D341Med (cell line): ENCODE measurements at places on chromosomes 6 and 20.
A peak's percentile ranks its signal among the peaks of the same experiment; 100 is the strongest.

- no peak for DNase-seq
Observed at GRCh38 chr6:128599036-128599435, 78.6 kb upstream of the PTPRK start.

DNA sequence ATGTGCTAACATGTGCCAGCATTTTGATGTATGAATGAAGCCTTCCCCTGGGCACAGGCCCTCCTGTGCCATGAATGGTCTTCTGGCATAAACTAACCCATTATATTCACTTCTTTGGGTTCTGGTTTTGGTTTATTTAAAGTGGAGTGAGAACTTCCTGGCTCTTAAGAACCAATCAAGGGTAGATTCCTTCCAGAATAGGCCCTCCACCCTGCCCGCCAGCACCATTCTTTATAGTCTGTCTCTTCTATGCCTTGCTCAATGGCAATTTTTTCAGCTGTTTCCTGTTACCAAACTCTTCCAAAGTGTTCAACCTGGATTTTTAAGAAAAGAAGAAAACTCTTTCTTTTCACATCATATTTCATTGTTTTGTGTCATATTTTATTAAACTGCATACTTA, 44.1 kb downstream of the VEGFA start:
- DNase-seq, result no peak

DNA sequence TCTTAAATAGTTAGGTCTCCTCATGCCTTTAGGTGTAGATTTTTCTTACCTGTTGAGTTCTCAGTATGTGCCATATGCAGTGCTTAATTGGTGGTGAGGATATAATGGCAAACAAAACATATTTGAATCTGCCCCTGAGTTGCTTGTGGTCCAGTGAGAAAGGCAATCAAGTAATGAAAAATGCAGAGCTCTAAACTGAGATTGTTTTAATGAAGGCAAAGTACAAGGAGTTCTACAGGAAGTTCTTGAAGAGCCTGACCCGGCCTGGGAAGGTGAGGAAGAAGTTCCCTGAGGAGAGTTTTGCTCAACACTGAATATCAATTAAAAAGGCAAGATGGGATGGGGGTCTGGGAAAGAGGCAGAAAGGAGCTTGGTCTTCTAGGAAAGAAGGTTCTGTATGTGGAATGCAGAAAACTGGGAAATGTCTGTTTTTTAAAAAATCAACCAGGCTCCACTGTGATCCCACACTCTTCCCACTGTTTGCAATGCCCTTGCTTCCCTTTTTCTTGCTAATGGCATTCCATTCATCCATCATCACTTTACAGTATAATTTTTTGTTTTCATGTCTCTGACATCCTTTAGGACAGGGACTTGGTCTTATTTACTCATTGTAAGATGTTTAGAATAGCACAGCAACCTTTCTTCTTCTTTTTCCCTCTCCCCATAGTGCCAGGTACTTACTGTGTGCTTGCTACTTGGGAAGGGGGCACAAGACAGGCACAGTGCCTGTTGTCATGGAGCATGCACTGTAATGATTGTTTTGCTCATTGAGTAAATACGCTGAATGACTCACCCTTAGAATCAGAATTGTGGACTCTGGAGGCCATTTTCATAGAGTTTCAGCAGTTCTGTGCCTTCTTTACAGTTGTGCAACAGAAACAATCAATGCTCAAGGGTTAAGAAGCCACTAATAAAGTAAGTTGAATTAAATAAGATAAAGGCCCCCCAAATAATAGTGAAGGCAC, 64.3 kb downstream of the ANKS1A start:
- DNase-seq, result no peak

DNA sequence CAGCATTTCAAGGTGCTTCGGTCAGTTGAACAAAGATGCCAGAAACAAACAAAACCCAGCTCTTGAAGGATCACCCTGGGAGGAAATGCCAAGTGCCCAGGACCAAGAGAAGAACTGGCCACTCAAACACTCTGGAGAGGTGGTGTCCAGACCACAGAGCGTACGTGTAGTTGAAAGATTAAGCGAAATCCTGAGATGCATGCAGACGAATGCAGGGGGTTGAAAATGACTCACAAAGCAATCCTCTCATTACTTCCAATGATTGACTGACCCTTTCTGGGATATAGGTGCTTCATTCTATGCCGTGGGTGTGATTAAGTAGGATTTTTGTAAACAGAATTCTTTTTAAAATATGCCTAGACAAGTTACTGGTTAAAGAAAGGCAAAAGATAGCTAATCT, 71.5 kb upstream of the ATXN1 start:
- DNase-seq, result no peak

DNA sequence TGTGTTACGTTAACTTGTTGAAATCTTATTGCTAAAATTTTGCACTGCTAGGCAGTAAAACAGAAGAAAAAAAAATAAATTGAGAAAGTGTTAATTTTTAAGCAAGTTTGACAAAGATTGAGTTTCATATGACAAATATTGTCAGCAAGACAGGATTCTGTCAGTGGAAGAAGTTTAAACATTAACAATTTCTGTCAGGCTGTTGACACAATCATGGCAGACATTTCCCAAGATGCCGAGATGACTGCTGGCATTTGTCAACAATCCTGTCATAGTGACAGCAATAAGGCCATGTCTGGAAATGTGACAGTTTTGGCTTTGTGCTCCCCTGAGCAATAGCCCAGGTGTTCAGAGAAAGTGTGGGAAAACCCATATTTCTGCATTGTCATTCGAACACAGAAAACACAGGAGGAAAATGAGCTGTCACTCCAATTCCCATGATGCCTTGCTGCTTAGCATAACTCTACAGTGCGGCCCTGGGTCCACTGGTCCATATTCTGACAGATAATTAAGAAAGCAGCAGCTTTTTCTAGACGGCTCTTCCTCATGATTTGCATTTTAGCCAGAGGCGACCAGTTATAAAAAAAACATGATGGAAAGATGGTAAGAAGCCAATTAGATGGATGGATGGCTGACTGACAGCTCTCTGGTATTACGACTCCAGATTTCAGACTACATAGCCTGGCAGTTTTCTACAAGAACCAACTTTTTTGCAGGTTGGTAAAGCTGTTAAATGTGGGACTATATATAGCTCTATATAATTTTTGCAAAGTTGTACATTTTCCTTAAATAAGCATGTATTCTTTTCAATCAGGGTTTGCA, 43.6 kb upstream of the DEFB112 start:
- no peak for DNase-seq

DNA sequence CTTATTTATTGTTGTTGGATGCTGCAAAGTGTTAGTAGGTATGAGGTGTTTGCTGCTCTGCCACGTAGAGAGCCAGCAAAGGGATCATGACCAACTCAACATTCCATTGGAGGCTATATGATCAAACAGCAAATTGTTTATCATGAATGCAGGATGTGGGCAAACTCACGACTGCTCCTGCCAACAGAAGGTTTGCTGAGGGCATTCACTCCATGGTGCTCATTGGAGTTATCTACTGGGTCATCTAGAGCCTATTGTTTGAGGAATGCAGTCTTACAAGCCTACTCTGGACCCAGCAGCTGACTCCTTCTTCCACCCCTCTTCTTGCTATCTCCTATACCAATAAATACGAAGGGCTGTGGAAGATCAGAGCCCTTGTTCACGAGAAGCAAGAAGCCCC, 12.1 kb downstream of the MICB start:
- DNase-seq, result no peak

- no peak for DNase-seq
Observed at GRCh38 chr6:105726902-105727655, 324.2 kb upstream of the PREP start.

GRCh38 chr6:33195304-33196165, 3.3 kb upstream of the COL11A2 start:
- no peak for DNase-seq

DNA sequence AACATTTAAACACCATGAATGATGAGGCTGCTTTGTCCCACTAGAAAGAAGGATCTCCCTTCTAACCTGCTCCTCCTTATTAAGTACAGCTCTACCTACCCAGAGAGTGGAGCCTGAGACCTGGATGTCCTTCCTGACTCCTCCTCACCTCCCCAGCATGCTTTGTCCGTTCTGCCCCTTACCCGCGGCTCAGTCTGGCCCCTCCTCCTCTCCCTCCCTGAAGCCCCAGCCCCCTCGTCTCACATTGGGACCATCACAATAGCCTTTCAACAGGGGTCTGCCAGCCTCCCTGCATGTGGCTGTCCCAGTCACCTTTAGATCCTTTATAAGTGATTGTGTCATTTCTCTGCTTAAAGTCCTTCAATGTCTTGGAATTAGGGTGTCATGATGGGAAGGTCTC, 72.5 kb downstream of the DZANK1 start:
- no peak for DNase-seq

- DNase-seq, result no peak
Observed at GRCh38 chr6:156963712-156964700, 186.8 kb downstream of the ARID1B start.

DNA sequence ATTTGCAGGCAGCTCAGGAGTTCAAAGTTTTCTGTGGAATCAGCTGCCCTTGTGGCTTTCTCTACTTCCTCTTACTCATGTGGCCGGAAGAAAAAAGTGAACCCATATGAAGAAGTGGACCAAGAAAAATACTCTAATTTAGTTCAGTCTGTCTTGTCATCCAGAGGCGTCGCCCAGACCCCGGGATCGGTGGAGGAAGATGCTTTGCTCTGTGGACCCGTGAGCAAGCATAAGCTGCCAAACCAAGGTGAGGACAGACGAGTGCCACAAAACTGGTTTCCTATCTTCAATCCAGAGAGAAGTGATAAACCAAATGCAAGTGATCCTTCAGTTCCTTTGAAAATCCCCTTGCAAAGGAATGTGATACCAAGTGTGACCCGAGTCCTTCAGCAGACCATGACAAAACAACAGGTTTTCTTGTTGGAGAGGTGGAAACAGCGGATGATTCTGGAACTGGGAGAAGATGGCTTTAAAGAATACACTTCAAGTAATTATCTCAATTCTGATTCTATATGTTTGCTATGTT, 1.1 kb downstream of the MGME1 start:
- no peak for DNase-seq

- DNase-seq, result no peak
Observed at GRCh38 chr6:136920216-136920615, 1.9 kb upstream of the SLC35D3 start.

DNA sequence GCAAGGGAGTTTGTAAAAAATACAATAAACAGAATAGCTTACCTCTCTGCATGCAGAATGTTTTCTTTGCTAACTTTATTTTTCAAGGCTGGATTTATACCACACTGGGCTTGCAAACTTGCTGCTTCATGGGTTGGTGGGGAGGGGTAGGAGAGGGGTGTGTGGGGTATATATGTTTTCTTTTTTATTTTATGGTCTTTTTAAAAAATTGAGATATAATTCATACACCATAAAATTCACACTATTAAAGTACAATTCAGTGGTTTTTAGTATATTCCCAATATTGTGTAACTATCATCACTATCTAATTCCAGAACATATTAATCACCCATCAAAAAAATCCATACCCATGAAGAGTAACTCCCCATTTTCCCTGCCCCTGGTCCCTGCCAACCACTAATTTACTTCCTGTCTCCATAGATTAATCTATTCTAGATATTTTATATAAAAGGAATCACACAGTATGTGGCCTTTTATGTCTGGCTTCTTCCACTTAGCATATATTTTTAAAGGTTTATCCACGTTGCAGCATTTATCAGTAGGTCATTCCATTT, 14.3 kb upstream of the TRPC4AP start:
- DNase-seq, result no peak

DNA sequence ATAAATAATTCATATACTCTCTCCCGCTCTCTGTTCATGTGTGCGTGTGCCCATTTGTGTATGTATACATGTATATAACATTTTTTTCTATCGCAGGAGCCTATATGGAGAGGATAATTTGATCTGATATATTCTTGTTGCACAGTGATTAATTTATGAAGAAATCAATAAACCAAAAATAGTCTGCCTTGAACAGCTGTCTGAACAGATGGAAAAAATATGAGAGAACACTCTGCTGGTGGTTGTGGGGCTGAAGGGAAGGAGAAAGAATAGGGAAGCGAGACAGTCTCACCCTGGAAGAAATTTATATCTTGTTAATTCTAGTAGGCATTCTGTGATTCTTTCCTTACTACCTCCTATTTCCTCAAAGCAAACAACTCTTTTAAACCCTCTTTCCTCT, 96.6 kb upstream of the B3GAT2 start:
- DNase-seq, result no peak

DNA sequence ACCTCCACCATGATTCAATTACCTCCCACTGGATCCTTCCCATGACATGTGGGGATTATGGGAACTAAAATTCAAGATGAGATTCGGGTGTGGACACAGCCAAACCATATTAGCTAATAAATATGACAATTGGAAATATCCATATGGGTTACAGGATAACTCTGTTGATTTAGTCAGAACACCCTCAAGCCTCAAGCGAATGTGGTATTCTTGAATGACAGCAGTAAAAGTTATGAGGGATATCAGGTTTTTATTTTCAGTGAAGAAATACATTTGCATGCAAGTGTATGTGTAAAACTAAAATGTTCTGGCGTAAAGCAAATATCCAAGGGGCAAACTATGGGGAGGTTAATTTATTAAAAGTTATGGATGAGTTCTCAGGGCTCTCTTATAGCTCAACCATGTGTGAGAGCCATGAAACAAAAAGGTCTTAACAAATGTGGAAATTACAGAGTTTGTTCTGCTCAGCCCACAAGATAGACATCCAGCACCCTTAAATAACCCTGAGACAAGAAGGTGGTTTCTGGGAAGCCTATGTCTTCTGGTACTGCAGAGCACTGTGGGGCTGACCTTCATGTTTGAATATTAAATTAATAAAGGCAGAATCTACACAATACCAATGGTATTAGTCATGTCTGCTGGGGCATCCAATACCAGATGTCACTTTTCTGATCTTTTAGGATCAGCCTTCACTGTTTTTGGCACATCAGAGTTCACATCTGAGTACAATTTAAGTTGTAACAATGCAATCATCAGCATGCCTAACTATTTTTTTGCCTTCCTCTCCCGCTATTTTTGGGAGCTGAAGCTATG, 370.5 kb upstream of the RSPO3 start:
- DNase-seq, result no peak

DNA sequence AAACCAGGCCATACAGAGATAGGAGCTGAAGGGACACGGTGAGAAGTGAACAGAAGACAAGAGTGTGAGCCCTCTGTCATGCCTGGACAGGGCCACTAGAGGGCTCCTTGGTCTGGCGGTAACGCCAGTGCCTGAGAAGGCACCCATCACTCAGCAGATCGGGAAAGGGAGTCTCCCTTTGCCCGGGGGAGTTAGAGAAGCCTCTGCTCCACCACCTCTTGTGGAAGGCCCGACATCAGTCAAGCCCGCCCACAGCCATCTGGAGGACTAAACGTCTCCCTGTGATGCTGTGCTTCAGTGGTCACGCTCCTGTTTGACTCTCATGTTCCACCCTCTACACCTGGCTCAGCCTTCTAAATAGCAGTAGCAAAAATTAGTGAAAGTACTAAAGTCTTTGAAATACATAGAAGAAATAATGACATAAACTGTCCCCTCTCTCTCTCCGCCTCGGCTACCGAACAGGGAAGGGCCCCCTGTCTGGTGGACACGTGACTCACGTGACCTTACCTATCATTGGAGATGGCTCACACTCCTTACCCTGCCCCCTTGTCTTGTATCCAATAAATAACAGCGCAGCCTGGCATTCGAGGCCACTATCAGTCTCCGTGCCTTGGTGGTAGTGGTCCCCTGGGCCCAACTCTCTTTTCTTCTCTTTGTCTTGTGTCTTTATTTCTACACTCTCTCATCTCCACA, 66.7 kb downstream of the RPP21 start:
- peak; percentile 46 for DNase-seq
